Endothelial cell (in vitro differentiated cells): ENCODE measurements at places on chromosomes 5 and 9. TPM values are rescaled to one million over a fixed set of nuclear protein-coding genes. Genes with fewer than 3 reads are reported as not detected.

- H3K27me3 ChIP-seq: peaks cover 19% of the 10 kb centered on the region
- peaks cover 28% of the 10 kb centered on the region for H3K4me1 ChIP-seq
- no peak overlapping the region for H3K4me3 ChIP-seq
- H3K27ac ChIP-seq: peak overlapping the region; percentile 48
- DNase-seq: no peak
- H3K36me3 ChIP-seq: peaks cover 29% of the 10 kb centered on the region
Observed at GRCh38 chr5:138942861-138943260, 67.7 kb upstream of the LRRTM2 start.

DNA sequence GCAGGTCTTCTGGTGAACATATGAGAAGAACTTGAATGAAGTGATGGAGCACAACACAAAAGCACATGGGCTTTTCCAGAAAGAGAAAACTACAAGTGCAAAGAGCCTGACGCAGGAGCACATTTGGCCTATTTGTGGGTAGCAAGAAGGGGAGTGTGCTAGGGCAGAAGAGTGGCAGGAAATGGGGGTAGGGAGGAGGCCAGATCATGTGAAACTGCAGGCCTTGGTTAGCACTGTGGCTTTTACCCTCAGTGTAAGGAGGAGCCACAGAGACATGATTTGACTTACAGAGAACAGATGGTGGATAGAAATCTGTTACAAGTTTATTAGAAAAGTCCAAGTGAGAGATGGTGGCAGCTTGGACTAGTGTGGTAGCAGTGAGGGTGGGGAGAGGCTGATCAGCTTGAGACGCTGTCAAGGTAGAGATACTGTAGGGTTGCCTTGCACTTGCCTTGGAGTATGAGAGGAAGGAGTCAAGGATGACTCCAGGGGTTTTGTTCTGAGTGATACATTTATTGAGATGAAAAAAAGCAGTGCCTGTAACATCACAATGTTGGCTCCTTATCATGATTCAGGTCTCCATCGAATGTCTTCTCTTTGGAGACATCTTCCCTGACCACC, 126.7 kb downstream of the PPP2R2B start:
- no peaks in the 10 kb centered on the region for H3K27me3 ChIP-seq
- H3K36me3 ChIP-seq: no peaks in the 10 kb centered on the region
- H3K4me1 ChIP-seq: no peaks in the 10 kb centered on the region
- H3K4me3 ChIP-seq: no peak overlapping the region

DNA sequence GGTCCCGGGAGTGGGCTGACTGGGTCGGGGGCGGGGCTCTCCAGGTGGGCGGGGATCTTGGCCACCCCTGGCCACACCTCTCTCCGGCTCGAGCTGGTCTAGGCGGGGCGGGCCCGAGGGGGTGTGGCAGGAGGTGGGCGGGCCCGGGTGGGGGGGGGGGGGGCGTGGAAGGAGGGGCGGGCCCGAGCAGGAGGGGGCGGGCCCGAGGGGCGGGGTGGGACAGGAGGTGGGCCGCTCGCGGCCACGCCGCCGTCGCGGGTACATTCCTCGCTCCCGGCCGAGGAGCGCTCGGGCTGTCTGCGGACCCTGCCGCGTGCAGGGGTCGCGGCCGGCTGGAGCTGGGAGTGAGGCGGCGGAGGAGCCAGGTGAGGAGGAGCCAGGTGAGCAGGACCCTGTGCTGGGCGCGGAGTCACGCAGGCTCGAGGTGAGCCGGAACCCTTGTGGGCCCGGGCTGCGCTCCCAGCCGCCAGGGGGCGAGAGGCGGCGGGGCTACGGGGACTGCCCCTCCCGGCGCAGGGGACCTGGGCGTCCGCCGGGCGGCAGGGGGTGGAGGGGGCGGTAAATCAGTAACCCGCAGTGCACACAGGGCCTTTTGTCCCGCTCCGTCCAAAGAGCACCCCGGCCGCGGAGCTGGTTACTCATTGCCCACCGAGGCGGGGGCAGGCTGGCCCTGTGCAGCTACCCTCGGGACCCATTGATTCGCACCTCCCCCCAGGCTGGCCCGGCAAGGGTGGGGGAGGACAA, at the start of gene FGFR4:
Gene FGFR4, plus strand, starts transcription at position 262 of the 744 bp plus-strand sequence. CDS start 2,688 bp downstream, outside the sequence.
- peaks cover 33% of the 10 kb centered on the region for H3K4me1 ChIP-seq
- H3K27me3 ChIP-seq: peaks cover 25% of the 10 kb centered on the region
- no peak within 1 kb of the TSS for H3K27ac ChIP-seq
- DNase-seq: peak; percentile 74

The GRIA1 gene
- total RNA-seq: 21.9 TPM

The SPATA31D4 gene
- not detected for total RNA-seq

The TLX3 gene
- total RNA-seq: 0.23 TPM

The PCDHB1 gene
- total RNA-seq: not detected

The CCDC192 gene
- 0.26 TPM for total RNA-seq
